ENCODE measurements at places on chromosomes 16 and 17. TPM values are rescaled to one million over a fixed set of nuclear protein-coding genes. Genes with fewer than 3 reads are reported as not detected.

The RNF157 gene
- 27.5 TPM for polyA plus RNA-seq

The KRTAP1-5 gene
- not detected for polyA plus RNA-seq

The KRT33A gene
- polyA plus RNA-seq: not detected

The ALOXE3 gene
- polyA plus RNA-seq: not detected

The KRTAP9-2 gene
- not detected for polyA plus RNA-seq

The RABEP1 gene
- polyA plus RNA-seq: 65.8 TPM

The NLRC5 gene
- 2.8 TPM for polyA plus RNA-seq

The WNT9B gene
- 15.6 TPM for polyA plus RNA-seq

The ZNF771 gene
- polyA plus RNA-seq: 4.6 TPM

The CFAP52 gene
- polyA plus RNA-seq: 2.7 TPM

GRCh38 chr17:9859781-9860180 is 34.1 kb downstream of the GLP2R start:
- no peak for DNase-seq

- DNase-seq: peak; percentile 81
Measured at GRCh38 chr17:5031365-5032082, 3.7 kb downstream of the SLC52A1 start.

DNA sequence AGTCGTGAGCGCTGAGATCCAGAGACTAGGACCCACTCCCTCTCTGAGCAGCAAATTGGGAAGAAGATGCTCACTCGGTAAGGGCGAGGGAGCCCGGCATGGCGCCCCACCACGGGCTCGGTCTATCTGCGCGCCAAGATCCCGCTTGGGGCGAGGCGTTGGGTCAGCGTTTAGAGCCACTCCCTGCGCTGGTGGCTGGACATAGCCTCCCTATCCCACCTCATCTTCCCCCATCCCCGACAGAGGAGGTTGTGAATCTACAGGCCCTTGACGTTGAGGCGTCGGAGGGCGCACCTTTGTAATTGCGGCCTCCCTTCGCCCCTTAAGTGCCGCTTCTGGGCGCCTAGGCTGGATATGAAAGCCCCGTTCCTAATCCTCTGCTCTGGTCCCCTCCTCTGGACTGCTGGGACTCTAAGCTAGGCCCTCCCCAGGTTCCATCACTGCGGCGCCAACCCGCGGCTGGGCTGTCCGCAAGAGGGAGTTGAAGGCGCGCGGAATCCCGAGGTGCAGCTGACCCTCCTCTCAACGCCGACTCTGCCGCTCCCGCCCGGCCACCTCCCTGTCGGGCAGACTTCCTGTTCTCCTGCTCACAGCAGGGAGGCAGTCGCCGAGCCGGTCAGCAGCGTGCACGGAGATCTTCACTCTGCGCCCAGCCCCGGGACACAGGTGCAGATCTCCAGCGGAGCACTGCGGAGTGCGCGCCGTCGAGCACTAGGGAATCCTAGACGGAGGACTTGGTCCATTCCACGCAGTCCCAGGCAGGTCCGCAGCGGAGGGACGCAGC is 16.1 kb upstream of the HOXB9 start:
- no peak for DNase-seq

DNA sequence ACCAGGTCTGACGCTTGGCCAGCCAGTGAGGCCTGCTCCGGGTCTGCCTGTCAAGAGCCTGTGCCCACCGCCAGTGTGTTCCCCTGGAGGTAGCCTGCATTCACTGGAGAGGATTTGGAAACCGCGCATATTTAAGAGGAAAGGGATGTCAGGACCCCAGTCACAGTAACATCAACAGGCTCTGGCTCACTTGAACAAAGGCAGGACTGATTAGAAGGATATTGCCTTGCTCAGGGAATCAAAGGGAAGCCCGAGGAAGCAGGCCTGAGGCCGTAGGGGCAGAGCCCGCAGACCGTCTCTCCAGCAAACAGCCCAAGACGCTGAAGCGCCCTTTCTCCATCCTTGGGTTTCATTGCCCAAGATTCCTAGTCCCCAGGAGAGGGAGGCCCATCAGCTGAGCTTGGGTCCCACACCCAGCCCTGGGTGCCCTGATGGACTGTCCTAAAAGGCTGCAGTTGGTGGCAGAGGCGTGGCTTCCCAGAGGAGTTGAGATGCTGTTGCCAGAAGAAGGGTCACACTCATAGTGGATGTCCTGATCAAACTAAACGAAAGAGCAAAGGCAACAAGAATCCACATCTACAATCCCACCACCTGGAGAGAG is 23.2 kb downstream of the NT5M start:
- no peak for DNase-seq

- no peak for DNase-seq
Measured at GRCh38 chr17:56826611-56827414, 6.9 kb downstream of the C17orf67 start.

DNA sequence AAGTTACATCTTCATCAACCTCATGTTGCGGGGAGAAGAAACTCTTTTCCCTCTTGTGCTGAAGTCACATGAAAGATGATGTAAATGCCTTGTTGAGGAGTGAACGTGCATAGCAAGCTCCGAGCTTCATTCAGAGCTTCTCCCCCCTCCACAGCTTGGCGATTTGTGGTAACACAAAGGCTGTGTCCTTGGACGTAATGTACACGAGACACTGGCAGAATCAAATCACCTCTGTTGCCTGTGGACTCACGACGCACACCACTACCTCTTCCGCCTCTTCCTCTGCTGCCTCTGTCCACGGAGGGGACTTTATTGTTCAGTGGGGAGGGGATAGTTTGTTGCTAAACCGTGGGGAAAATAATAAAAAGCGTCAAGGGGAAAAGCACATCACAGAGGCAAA is 54.9 kb upstream of the CHMP6 start:
- DNase-seq: no peak

- no peak for DNase-seq
Measured at GRCh38 chr17:81339191-81339533, 44.1 kb upstream of the SLC38A10 start.

DNA sequence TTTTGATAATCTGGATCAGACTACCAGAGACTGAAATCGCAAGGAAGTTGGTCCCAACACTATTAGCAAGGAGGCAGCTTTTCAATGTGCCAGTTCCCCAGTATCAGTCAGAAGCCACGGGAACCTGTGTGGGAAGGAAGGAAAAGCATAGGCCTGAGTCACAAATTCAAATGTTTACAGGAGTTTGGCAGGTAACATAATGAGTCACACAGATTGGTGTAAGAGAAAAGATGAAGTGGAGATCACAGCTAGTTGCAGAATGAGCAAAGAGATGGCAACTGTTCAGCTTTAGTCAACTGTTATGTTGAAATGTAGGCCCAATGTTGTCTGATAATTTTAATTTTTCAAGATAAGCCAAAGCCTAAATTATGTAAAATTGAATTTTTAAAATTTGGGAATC is 28.1 kb upstream of the ITGA2B start:
- no peak for DNase-seq

GRCh38 chr16:54936201-54936978 is 5.7 kb downstream of the IRX5 start:
- DNase-seq: no peak

- no peak for DNase-seq
Measured at GRCh38 chr16:2881783-2882649, 999 bp upstream of the FLYWCH2 start.

DNA sequence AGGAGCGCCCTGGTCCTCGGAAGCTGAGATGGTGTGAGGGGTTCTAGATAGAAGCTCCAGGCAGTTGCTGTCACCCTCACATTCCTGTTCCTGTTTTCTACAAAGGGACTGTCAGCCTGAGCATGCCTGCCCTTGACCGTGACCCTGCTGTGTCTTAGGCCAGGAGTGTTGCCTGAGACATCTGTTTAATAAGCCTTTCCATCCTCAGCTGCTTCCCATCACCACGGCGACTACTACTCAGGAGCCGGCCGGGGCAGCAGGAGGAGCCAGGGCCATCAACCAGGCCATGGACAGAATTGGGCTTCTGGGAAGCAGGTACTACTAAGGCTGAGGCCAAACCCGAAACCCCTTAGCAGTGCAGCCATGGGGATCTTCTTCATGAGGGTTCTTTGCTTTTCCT is 151.4 kb downstream of the KATNIP start:
- DNase-seq: no peak

- DNase-seq: no peak
Measured at GRCh38 chr16:11162586-11163268, 93.3 kb downstream of the SOCS1 start.

DNA sequence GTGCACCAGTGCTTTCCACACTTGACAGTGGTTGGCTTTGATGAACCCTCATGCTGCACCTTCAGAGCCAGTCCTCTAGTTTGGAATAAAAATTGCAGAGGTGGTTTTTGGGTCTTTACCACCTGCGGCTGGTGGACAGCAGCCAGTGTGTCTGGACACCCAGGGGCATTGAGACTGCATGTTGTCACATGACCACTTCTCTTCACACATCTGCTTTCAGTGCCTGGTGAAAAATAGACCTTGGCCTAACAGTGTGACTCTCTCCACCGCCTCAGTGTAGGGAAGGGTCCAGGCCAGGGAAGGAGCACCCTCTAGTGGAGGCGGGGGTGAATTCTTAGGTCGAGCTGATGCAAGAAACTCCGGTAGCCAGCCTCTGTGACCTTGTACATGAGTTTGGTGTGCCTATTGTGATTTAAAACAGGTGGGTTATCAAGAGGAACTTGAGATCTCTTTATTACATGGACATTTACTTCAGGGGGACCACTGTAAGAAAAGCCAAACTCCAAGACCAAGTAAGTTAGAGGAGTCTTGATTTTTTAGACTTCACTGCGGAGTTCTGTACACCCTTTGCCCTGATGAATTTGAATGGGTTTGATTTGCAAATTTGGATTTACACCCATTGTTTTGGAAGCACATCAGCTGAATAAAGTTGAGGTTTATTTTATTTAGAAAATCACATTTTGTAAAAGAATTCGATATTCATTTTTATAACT is 17.9 kb downstream of the GOSR2 start:
- no peak for DNase-seq

DNA sequence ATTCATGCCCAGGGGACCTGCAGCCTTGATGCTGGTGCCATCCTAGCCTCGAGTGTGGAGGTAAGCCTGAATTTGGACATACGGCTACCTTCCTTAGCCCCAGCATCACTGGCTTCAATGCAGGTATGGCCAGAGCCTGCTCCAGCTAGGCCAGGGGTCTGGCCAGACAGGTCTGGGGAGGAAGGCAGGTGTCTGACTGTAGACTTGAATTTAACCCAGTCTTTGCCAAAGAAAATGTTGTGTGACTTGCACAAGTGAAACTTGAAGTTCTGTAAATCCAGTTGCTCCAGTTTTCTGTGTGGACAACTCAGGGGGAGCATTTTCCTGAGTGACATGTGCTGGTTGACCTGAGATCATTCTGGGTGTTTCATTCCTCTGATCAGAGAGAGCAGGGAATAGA is 32.8 kb downstream of the TMEM238L start:
- DNase-seq: no peak

DNA sequence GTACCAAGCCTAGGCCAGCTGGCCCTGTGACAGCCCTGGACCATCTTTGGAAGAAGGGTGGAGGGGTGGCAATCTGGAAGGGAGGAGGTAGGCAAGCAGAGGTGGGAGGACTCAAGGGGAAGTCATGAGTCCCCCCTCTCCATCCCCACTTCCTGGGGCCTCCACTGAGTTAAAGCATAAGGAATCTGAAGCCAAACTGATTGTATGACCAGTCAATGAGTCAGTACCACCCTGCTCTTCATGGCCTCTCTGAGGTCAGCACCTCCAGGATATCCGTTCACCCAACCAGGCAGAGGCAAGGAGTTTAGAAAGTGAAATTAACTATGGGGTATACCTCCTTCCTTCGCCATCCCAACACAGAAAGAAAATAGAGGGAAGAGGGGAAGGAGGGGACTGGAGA is 272.7 kb downstream of the SOX9 start:
- no peak for DNase-seq

DNA sequence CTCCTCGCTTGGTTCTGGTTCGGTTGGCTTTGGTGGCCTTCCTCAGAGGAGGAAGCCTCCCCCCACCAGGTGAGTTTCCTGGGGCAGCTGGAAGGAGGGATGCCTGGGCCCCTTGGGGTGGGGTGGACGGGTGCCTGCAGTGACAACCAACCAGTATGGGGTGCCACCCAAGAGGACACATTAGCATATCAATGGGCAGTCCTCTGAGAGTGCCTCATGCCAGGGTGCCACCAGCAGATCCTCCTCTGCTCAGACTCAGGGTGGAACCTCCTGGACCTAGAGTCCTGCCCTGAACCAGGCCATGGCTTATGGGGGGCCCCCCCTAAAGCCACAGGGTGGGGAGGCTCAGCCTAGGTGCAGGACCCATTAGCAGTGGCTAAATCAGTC is 2.7 kb downstream of the PPP1R1B start:
- DNase-seq: no peak

- no peak for DNase-seq
Measured at GRCh38 chr16:180101-180675, at the start of gene HBQ1. Gene HBQ1, plus strand, starts transcription at chr16:180459. Its CDS starts 28 bp downstream, at chr16:180487.

DNA sequence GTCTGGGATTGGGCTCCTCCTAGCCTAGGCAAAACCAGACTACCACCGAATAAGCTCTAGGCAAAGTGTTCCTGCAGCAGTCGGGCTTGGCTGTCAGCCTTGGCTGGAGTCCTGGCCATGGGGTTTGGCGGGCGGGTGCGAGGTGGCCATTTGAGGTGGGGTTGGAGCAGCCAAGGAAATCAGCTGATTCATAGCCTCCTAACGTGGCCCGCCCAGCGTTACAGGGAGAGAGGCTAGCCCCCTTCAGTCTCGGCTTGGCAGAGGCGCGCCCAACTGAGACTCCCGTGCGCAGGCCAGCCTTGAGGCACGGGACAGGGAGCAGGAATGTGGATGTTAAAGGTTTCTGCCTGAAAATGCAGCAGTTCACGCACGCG is 1.9 kb downstream of the PMP22 start:
- no peak for DNase-seq

GRCh38 chr17:50204431-50204830 is 3.0 kb upstream of the COL1A1 start:
- DNase-seq: no peak

DNA sequence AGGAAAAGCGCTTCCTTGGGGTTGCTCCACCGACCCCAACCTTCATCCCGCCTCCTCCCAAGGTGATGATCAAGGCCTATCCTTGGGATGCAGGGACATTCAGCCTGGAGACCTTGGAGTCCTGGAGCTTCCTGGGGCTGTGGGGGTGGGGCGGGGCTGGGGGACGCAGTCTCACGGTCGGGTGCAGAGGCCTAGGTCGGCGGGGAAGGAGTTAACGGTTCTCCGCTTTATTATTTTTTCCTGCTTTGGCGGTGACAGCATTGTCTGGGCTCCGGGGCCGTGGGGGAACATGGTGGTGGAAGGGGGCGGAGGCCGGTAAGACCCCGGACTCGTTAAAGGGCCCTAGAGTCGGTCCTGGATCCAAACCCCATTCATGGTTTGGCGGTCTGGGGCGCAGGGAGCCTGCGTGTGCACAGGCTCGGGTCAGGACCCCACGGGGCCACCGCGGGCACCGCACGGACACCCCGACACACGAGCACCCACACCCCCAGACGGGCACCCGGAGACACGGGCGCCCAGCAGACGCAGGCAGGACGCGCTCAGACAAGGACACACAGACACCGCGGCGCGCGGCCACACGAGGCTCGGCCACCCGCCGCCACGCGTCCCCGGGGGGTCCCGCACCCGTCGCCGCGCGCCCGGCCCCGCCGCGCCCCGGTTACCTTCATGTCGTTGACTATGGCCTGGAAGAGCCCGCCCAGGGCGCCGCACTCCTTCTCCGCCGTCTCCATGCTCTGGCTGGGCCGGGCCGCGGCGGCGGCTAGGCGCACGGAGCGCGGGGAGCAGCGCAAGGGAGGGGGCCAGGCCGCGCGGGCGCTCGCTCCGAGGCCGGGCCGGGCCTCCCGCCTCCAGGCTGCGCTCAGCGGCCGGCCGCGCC is 554 bp downstream of the MTSS2 start:
- no peak for DNase-seq

All from right renal cortex interstitium (tissue), 3 donors.